ENCODE measurements at places on chromosomes 12 and 14. TPM values are rescaled to one million over a fixed set of nuclear protein-coding genes. Genes with fewer than 3 reads are reported as not detected.

PPFIBP1 gene
- 119 TPM for total RNA-seq

POTEG gene
- not detected for total RNA-seq

KCNA5 gene
- 2.9 TPM for total RNA-seq

OSBPL8 gene
- 153 TPM for total RNA-seq

LACRT gene
- total RNA-seq: not detected

BMP4 gene
- total RNA-seq: 46.3 TPM

SERPINA12 gene
- total RNA-seq: not detected

ENDOU gene
- not detected for total RNA-seq

KCNH3 gene
- 0.58 TPM for total RNA-seq

TSPAN11 gene
- 18.3 TPM for total RNA-seq

SPRYD4 gene
- 2.0 TPM for total RNA-seq

CISTR gene
- not detected for total RNA-seq

SUSD6 gene
- total RNA-seq: 12.5 TPM

Measured in urinary bladder (tissue), 4 donors.